ENCODE measurements at places on chromosomes 7 and 10.

GRCh38 chr10:49631975-49632374 is 18.1 kb downstream of the CHAT start:
- no peak for DNase-seq

DNA sequence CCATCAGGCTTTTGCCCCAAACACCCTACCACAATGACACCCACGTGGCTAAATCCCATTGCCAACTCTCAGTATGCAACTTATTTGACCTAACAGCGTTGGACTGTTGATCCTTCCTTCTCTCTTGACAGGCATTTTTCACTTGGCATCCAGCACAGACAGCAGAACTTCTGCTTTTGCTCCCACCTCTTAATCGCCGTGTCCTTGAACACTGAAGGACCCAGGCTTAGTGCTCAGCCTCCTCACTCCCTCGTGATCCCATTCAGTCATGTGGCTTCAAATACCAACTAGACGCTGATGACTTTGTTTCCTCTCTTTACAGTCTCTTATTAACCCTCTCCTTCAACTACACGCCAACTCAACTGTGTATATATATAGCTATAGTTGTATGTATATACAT is 25.0 kb downstream of the ZFAND2A start:
- DNase-seq = no peak

GRCh38 chr7:76236224-76236623 is 34.5 kb downstream of the SRRM3 start:
- no peak for DNase-seq

- no peak for DNase-seq
Observed at GRCh38 chr7:72069263-72069662, 342.9 kb downstream of the CALN1 start.

DNA sequence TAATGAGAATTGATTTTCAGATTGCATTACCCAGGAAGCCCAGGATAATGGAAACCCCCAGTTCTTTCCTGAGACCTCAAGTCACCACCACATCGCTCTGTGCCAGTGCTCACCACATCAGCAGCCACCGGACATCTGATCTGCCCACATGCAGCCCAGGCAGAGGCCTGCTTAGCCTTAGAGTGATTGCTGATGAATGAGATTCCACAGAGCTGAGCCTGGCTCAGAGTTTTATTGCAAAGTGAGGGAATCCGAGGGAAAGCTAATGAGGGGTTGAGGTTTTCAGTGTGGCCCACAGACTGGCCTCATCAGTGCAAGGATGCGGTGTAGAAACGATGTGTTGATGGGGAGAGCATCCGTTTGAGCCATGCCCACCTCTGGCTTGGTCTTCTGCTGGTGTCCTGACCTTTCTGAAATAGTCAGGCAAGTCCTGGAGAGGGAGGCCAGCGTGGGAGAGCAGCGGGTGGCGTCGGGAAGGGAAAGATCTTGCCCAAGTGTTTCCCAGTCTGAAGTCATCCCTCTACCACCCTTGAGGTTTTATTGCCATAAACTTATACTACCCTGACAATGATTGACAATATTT is 120.3 kb downstream of the ITIH5 start:
- peak; percentile 40 for DNase-seq

All from eye (tissue), 1 donor.